Cardiac septum (tissue), 1 donor: ENCODE measurements at places on chromosomes 7 and 10. TPM values are rescaled to one million over a fixed set of nuclear protein-coding genes. Genes with fewer than 3 reads are reported as not detected.

Gene CREM
- 46.0 TPM for total RNA-seq

Gene LHPP
- total RNA-seq = 13.9 TPM

Gene TRIM73
- 1.4 TPM for total RNA-seq

Gene UPK3BL1
- 10.3 TPM for total RNA-seq

Gene TAS2R38
- total RNA-seq = not detected

Gene GBX1
- total RNA-seq = 0.57 TPM

Gene CALML5
- not detected for total RNA-seq

Gene PNLIPRP3
- total RNA-seq = not detected

Gene SLC26A5
- not detected for total RNA-seq

Gene AGMO
- 0.40 TPM for total RNA-seq

Gene CLEC2L
- not detected for total RNA-seq

Gene CXCL12
- 121 TPM for total RNA-seq

Gene DIP2C
- 28.8 TPM for total RNA-seq
